NCI-H1930 (cell line): ENCODE measurements at places on chromosomes 16 and 17.

DNA sequence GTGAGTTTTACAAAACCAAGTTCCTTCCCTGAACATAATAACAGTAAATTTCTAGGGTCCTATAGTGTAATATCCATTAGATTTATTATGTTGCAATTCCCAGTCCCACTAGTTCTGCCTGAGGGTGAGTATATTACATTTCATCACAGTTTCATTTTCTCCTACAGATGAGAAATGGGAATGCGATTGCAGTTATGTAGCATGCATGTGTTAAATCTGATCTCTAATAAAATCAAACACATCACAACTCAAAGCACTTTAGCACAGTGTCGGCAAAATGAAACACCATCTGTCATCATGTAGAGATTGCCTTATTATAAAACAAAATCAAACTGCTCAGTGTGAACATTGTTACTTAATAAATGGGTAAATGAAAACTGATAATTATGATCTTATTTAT, 180.5 kb upstream of the TOX3 start:
- no peak for DNase-seq

- DNase-seq = no peak
Observed at GRCh38 chr17:80738020-80738808, 193.6 kb downstream of the RPTOR start.

DNA sequence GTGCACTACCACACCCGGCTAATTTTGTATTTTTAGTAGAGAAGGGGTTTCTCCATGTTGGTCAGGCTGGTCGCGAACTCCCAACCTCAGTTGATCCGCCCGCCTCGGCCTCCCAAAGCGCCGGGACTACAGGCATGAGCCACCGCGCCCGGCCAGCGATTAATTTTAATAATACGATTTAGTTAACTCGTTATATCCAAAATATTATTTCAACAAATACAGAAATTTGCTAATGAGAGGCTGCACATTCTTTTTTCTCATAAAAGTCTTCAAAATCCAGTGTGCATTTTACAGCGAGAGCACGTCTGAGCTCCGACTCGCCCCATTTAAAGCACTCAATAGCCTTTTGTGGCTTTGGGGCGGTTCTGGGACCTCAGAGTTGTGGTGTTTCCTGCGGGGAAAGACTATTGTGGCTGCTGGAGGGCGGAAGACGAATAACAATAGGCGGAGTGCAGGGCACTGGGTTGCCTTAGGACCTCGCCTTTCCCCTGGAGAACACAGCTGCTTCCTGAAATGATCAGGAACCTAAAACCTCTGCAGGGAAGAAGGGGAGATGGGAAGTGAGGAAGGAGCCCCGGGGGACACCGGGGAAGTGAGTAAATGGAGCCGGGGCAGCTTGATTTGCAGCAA, 2.9 kb upstream of the ZSCAN10 start:
- DNase-seq = no peak

DNA sequence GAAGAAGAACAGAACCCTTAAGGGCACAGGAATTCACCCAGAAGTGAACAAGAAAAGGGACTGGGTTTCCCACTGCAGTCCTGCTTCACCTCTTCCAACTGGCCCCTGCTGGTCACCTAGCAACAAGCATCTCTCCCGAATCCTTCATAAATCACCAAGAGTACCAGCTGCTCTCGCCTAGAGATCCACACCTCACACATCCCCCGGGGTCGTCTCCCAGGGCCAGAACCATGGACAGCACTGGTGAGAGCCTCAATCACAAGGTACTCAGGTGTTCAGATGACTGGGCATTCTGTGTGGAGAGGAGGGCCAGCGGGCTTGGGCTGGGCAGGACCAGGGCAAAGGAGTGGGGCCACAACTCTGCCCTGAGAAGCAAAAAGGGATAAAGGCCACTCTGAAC, 65.9 kb downstream of the CCT6B start:
- no peak for DNase-seq

DNA sequence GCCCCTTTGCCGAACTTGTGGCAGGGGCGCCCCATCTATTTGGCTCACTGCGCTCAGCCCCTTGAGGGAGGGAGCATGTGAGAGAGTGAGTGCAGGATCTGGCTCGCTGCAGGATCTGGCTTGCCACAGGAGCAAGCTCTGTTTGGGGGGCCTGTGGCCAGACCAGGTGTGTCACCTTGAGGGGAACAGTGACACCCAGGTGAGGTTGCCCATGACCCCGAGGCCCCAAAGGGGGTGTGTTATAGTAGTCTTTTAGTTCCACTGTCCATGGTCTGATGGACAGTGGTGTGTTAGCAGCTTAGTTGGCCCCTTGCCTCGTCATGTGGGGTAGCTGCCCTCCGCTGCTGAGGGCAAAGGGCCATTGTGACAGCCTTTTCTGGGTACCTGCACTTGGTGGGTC, 41.6 kb downstream of the CCDC42 start:
- DNase-seq = no peak

GRCh38 chr17:41519501-41520224, 973 bp upstream of the KRT15 start:
- DNase-seq = no peak

- DNase-seq = no peak
Observed at GRCh38 chr16:2331931-2332267, 8.6 kb downstream of the ABCA3 start.
